DMS79 treated with DMSO at 0.1 percent for 48 hours (cell line): ENCODE measurements at places on chromosomes 4 and X.

- DNase-seq = no peak
Observed at GRCh38 chrX:16671005-16671404, 21.0 kb downstream of the S100G start.

DNA sequence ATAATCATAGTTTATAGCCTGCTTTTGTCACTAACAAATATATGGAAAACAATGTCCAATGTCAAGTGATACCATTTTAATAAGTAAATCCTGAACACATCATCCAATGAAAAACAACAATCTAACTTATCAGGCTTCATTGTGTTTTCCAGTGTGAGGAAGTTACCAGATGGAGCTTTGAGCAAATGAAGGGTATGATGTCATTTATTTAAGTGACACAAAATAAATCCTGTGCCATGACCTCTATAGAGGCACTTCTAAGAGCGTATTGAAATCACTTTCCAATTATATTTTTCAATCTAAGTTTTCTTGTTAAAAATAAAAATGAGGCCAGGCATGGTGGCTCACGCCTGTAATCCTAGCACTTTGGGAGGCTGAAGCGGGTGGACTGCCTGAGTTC is 48.2 kb upstream of the NMU start:
- no peak for DNase-seq

DNA sequence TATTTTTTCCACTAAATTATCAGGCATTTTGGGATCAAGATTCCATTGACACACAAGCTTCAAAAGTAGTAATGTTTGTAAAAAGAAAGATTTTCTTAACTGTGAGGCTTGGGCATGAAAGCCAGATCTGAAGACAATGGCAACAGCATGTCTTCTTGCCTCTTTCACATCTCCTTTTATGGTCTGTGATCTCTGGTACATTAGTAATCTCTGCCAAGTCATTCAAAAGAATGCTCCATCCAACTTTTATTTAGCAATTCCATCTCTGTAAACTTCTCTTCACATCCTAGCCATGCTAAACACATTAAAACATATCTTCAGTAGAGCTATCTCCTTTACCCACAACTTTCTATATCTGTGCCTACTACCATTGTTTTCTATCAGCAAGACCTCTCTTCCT is 465.4 kb downstream of the FAT4 start:
- DNase-seq = no peak

- DNase-seq = peak; percentile 43
Observed at GRCh38 chr4:55397520-55398321, 2.0 kb downstream of the TMEM165 start.

GRCh38 chrX:56978172-56978571 is 17.2 kb downstream of the SPIN3 start:
- peak; percentile 0 for DNase-seq

- no peak for DNase-seq
Observed at GRCh38 chr4:80340036-80340435, 4.5 kb downstream of the CFAP299 start.

DNA sequence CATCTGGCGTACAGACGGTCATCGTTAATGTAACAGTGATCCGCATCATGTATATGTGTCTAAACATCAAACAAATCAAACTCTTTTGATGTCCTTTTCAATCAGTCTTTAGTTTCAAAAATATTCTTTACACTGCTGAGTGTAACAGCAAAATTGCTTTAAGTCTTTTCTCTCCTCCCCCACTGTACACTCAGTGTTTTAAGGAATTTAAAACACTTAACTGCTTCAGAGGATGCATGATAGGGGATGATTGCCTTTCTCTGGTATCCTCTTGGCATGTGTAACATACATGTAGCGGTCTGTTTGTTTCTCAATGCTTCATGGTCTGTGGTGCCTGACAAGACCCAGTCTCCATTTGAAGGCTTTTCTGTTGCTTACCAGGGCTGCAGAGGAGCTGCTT is 41.6 kb downstream of the LIMCH1 start:
- no peak for DNase-seq

DNA sequence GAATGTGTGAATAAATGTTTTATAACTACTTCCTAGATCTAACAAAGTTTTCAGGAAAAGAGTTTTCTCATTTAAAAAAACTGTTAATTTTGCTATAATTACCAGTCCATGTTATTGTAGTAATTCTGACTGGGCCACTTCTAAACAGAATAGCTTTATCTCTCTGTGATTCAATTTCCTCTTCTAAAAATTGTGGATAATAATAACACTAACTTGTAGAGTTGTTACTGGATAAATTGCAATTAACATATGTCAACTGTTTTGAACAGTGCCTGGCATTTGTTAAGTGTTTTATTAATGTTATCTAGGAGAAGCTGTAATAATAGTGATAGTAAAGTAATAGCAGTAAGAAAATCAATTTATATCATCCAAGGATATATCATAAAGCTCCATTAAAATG is 162.3 kb downstream of the BTC start:
- no peak for DNase-seq

- DNase-seq = no peak
Observed at GRCh38 chr4:150983851-150984250, 31.2 kb downstream of the LRBA start.

DNA sequence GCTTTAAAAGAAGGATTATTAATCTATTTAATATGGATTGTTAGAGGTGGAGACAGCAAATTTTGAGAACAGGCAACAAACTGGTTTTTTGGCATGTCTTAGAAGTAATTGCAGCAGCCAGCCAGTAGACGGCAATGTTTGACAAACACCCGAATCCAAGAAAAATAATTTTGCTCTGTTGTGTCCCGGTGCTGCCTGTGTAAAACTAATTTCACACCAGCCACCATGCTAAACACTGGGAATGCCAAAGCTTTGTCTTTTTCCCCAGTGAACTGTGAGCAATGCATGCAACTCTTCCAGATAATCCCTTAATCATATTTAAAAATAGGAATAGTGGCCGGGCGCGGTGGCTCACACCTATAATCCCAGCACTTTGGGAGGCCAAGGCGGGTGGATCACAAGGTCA is 25.9 kb downstream of the SMIM31 start:
- DNase-seq = peak; percentile 8

DNA sequence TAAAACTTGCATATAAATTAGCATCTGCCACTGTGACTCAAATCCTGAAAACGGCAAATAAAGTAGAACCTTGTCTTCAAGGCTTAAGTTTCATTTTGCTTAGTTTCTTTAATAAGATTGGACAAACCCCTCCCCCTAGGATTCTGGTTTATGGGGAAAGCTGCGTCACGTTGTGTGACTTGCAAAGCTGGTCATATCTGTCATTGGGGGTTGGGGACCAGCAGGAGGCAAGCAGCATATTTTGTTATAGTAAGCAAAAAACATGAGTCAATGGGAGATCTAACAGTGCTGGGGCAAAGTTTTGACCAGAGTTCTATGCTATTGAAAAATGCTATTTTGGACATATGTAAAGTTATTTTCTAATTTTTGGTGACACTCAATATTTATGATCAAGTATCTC is 407.3 kb downstream of the PCDH18 start:
- DNase-seq = peak; percentile 0

DNA sequence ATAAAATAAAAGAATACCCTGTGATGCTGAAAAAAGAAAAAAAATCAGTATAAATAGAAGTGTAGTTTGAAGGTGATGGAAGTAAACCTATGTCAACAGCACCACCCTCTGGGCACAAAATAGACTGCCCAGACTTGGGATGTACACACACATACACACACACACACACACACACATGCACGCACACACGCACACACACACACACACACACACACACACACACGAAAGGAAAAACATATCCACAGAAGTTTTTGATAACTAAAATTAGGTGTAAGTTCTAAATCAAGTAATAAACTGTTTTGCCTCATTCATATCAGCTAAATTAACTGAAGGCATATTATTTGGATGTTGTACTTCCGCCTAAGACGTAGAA is 40.5 kb downstream of the ANXA5 start:
- no peak for DNase-seq

GRCh38 chrX:130631011-130631410 is 229.2 kb downstream of the RBMX2 start:
- DNase-seq = peak; percentile 78

DNA sequence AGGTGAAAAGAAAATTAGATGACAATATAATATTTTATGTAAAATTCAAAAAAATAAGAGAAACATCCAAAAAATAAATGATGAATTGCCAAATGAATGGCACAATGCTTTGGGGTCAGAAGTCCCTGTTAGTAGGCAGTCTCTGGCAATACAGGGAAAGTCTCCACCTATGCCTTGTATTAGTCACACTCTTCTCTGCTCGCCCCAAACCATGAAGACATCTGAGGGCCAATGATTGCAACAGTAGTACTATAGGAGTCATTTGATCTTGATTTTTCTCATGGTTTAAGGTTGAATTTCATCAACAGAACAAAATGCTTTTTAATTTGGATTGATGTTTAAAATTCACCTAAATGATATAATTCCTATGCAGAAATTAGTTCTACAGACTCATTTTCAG is 3.9 kb upstream of the PRSS12 start:
- DNase-seq = no peak

DNA sequence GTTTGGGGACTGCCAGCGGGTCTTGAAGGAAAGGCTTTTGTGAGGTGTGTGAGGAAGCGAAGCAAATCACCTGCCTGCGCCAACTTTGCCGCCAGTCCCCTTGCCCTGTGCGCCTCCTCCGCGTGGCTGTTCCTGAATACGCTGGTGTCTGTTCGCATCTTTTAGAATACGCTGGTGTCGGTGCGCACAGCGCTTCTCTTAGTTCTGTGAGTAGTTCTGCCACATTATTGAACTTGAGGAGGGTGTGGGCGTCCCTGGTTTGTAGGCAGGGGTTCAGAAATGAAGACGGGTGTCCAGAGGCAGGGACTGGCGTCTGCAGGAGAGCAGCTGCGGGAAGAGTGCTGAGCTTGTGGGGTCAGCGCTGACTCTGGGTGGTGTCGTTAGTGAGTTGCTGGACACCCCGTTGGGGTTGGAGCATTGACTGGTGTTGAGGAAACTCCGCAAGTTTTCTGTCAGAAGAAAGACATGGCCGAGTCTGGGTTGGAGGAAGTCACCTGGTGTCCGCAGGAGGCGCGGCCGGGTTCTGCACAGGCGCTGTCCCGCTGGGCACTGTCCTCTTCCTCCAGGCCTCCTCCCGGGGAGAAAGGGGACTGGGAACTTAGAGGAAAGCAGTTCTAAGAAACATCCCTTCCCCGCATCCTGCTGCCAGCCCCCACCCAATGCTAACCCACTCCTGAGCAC is 930 bp downstream of the ZNF718 start:
- peak; percentile 19 for DNase-seq

DNA sequence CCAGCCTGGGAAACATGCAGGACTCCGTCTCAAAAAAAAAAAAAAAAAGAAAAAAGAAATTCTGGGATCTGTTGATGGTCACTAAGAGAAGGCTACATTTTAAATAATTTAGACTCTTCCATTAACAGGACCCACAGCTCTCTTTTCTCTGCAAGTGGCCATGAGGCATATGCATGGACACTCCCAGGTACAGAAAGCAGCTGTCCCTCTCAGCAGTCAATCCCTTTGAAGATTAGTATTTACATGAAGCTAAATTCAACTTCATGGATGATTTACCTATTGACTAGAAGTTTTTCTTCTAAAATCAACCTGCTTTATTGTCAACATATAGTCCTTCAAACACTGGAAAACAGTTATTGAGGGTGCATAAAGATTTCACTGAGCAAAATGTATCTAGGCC is 139.9 kb downstream of the CPEB2 start:
- no peak for DNase-seq

DNA sequence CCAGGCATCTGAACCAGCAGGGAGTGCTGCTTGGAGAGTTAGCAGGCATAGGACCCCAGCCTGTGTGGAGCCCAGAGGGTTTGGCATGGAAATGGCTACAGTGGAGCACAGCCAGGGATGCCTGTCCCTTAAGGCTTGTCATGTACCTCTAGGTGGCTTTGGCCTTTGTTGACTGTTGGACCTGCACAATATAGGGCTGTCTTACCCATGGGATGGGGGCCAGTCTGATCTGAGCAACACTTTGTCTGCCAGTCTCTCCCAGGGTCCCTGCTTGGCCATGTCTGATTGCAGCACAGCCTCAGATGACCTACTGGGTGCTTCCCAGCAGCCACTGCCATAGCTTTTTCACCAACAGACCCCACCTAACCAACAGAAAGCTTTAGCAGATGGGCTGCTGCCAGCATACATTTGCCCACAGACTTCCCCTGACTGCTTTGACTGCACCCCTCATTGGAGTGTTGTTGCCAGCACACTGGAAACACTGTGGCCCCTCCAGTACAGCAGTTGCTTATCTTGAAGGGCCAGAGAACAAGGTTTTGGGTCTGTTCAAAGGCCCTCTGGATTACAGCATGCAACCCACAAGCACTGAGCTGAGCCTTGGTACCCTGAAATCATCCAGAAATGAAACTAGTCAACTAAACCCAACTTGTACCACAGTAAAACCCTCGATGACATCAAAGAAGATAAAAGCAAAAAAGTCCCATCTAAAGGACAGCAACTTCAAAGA is 22.1 kb downstream of the ANAPC10 start:
- DNase-seq = no peak

GRCh38 chrX:153460826-153461225 is 9.6 kb downstream of the HAUS7 start:
- no peak for DNase-seq

GRCh38 chr4:188218392-188218791 is 79.2 kb downstream of the TRIML1 start:
- DNase-seq = no peak

DNA sequence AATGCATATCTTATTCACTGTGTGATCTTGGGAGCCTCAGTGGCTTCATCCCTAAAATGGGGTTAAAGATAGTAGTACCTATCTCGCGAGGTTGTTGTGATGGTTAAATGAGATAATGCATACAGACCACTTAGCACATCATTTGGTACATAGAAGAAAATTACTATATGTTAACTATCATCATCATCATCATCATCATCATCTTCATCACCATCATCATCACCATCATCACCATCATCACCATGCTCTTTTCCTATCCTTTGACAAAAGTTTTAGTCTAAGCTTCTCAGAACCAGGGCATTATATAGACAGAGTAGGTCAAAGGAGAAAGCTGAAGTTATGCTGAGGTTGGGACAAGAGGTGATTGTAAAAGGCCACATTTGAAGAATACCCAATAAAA is 145.0 kb downstream of the GPC3 start:
- DNase-seq = no peak

DNA sequence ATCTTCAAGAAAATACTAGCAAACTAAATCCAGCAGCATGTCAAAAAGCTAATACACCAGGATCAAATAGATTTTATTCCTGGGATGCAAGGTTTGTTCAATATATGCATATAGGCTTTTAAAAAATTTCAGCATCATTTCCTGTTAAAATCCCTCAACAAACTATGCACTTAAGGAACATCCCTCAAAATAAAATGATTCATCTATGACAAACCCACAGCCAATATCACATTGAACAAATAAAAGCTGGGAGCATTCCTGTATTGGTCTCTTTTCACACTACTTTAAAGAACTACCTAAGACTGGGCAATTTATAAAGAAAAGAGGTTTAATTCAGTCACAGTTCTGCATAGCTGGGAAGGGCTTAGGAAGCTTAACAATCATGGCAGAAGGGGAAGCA is 726.7 kb downstream of the GRXCR1 start:
- no peak for DNase-seq

DNA sequence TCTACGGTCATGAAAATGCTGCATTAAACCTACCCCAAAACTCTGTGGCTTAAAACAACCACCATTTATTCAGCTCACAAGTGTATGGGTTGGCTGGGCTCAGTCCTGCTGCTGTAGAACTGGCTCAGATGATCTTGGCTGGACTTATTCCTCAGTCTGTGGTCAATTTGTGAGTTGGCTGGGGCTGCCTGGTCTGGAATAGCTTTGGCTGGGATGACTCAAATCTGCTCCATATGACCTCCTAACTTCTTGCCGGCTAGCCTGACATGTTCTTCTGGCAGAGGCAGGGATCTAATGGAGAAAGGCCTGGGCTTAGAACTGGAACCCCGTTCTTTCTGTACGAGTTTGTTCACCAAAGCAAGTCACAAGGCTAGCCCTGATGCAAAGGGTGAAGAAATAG is 71.7 kb downstream of the CFAP299 start:
- no peak for DNase-seq
